ENCODE measurements at places on chromosomes 5 and 9.

DNA sequence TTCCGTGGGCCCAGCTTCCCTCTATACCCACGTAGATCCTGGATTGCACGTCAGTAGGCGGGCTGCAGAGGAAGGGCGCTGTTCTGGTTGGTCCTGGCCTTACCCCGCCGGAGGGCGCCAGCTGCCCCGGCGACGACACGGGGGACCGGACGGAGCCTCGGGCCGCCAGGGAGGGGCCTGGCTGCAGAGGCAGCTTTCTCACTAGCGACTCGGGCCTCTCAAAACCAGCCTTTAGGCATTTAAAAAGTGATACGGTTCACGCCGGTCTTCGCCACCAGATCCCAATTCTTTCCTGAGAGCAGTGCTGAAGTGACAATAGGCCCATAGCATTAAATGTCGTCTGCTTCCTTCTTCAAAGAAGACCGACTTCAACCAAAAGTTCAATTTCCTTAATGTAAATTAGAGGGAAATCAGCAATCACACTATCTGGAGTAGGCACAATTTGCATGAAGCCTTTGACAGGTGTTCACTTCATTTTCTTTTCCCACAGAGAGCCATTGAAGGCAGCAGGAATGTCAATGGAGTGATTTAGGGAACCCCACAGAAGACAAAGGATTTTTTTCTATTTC, 17.6 kb upstream of the UBE2D2 start:
- peak; percentile 52 for DNase-seq

DNA sequence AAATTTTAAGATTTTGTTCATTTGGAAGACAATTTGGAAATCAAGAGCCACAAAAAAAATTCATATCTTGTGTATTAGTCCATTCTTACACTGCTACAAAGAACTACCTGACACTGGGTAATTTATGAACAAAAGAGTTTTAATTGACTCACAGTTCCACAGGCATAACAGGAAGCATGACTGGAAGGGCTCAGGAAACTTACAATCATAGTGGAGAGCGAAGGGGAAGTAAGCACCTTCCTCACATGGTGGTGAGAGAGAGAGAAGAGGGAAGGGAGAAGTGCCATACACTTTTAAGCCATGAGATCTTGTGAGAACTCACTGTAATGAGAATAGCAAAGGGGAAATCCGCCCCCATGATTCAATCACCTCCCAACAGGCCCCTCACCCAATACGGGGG, 274.4 kb downstream of the KCNN2 start:
- DNase-seq, result no peak

GRCh38 chr5:139693676-139694364, 45.7 kb downstream of the CXXC5 start:
- no peak for DNase-seq

- peak; percentile 24 for DNase-seq
These were observed 49.0 kb downstream of the PTTG1 start for GRCh38 chr5:160470437-160471361.

- no peak for DNase-seq
These were observed 130.4 kb upstream of the POC5 start for GRCh38 chr5:75847561-75848021.

DNA sequence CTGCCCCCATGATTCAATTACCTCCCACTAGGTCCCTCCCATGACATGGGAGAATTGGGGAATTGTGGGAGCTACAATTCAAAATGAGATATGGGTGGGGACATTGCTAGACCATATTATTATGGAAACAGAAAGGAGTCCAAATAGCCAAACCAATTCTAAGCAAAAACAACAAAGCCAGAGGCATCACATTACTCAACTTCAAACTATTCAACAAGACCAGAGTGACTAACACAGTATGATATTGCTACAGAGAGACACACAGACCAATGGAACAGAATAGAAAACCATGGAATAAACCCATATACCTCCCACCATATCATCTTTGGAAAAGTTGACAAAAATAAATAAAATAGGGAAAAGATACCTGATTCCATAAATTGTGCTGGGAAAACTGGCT, 710.5 kb upstream of the CDH9 start:
- no peak for DNase-seq

GRCh38 chr5:6302075-6302474, 76.3 kb downstream of the MED10 start:
- no peak for DNase-seq

- peak; percentile 8 for DNase-seq
These were observed at the start of gene LIX1 for GRCh38 chr5:97142521-97143254. TSS of gene LIX1 (minus strand) at chr5:97142611. CDS start at chr5:97142576, 35 bp downstream.

DNA sequence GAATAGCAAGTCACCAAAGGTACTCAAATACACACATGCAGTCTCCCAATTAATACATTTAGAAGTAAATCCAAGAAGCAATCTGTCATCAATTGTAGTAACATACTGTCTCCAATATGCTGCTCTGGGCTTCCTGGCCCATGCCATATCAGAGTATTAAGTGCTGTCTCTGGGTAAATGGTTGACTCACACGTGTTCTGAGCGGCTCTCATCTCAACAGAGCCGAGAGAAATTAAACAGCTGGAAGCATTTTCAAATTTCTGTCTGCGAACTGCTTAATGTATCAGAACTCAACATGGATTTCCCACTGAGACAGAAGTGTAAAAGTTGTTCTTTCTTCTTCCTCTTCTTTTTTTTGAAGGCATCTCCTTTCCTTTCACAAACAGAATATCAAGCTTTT, 247.3 kb upstream of the TAS2R1 start:
- no peak for DNase-seq

GRCh38 chr5:177264178-177264577, 39.3 kb downstream of the RAB24 start:
- no peak for DNase-seq

DNA sequence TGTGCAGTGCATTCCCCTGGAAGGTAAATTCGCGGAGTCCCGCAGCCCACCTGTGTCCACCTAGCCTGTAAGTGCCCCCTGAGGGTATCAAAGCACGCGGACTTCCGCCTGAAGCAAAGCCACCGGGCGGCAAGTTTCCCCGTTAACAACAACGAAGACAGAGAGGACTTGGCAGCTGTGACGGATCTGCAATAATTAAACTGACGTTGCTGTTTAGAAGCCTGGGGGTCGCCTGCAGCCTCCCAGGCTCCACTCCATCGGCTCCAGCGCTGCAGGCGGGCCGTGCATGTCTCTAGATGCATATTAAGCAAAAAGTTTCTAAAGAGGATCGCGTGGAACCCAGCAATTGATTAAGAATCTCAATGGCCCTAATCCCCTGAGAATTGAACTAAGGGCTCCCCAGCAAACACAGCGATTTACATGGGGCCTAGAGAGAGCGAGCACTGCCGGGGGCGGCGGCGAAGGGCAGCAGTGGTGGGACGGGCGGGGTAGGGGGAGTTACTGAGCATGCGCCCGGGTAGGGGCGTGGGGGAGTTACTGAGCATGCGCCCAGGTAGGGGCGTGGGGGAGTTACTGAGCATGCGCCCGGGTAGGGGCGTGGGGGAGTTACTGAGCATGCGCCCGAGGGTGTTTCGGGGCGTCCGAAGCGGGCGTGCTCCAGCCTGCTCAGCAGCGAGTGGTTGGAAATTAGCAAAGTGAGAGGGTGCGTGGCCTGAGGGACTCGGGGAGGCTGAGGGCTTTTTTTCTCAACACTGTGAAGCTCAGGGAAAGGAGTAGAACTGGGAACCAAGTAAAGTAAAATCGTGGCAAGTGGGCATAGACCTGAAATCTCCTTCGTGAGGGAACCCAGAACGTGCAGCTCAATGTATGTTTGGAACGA, 255.2 kb downstream of the DOCK8 start:
- DNase-seq, result peak; percentile 95

- DNase-seq, result no peak
These were observed 138.4 kb downstream of the ASTN2 start for GRCh38 chr9:117276444-117276843.

DNA sequence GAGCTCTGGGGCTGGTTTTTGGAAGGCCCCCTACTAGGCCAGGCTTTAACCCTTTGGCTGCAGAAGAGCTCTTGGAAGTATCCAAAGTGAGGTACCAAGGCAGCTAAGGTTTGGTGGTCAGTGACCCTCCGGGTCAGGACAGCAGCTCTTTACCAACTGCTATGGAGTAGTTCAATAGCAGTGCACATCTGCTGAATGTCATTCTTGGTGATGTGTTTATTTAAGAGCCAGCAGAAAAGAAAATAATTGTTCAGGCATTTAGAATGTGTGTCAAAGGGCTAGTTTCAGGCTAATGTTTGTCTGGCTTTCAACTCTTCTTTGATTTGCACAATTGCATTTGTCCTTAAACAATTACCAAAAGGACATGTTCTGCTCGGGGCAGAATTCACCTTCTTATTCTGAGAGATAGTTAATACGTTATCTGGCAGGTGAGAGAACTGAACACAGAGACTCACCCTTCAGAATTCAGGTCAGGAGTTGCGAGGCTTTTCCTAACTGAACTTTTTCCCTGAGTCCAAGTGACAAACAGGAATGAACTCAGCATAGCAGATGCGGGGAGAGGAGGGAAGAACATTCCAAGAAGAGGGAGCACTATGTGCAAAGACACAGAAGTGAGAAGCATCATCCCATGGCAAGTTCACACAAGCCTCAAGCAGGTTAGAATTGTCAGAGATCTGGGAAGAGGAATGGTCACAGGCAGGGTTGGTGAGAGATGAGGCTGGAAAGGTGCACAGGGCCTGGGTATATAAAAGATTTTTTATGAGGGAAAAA, 556.7 kb upstream of the TLE4 start:
- no peak for DNase-seq

- DNase-seq, result no peak
These were observed 100.4 kb downstream of the SGCD start for GRCh38 chr5:156427315-156427714.

- no peak for DNase-seq
These were observed 72.6 kb downstream of the ENTREP1 start for GRCh38 chr9:69397384-69398214.

GRCh38 chr9:121439711-121440664, 59.7 kb downstream of the GGTA1 start:
- no peak for DNase-seq

DNA sequence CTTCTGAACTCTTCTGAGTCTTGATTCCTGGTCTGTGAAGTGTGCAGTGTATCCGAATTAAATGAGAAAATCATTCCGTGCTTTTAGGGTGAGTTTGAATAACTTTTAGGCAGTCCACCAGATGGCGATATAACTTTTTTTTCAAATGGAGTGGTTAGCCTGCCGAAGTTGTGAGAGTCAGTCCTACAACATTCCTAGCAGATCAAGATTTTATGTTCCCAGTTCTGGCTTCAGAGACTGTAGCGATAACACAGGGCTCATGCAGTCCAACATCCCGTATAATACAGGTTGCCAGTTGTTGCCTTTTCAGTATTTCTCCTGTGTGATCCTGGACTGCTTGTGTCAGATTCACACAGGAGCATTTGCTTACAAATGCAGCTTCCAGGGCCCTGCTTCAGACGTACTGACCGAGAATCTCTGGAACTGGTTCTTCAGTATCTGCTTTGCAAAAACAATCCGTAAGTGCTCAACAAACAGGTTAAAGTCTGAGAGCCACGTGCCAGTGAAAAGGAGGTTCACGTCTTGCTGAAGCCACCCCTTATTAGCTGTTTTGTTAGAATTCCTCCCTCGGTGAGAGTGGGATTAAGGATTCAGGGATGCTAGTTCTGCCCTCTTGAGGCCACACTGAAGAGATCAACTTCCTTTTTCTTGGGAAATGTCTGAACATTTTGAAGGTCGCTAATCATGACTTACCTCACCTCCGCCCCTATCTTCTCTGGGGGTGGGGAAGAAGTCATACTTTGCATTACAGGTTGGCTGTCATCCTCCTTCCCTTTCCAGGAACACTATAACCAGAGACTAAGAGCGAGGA, 22.8 kb downstream of the SMIM3 start:
- peak; percentile 40 for DNase-seq

- no peak for DNase-seq
These were observed 356.7 kb downstream of the DIRAS2 start for GRCh38 chr9:90285946-90286345.

- no peak for DNase-seq
These were observed 69.6 kb downstream of the CSF2 start for GRCh38 chr5:132143148-132143547.

- no peak for DNase-seq
These were observed 175.0 kb downstream of the MACROH2A1 start for GRCh38 chr5:135223891-135224625.

GRCh38 chr5:126647071-126647470, 46.3 kb downstream of the PHAX start:
- no peak for DNase-seq

- no peak for DNase-seq
These were observed 121.7 kb upstream of the RGMB start for GRCh38 chr5:98651715-98652114.

DNA sequence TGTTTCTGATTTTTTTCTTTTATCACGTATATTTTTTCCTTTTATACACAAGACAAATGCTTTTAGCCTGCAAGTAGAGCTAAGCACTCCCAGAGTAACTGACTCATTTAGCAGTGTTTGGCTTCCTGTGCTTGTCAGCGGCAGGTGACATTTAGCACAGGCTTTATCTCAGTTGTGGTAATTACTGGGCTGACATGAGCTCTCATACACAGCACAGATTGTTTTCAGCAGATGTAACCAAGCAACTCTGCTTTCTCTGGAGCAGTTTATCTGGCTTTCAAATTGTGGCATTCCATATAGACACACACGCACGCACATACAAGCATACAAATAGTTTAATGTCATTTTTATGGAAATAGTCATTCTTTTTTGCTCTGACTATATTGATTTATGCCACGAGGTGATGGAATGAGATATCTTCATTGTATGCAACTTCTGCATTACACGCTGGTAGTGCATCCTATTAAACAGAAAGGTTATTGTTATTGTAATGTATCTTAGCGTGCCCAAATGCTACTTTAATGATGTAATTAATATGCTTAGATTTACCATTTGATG, 379.0 kb upstream of the GRAMD2B start:
- no peak for DNase-seq

DNA sequence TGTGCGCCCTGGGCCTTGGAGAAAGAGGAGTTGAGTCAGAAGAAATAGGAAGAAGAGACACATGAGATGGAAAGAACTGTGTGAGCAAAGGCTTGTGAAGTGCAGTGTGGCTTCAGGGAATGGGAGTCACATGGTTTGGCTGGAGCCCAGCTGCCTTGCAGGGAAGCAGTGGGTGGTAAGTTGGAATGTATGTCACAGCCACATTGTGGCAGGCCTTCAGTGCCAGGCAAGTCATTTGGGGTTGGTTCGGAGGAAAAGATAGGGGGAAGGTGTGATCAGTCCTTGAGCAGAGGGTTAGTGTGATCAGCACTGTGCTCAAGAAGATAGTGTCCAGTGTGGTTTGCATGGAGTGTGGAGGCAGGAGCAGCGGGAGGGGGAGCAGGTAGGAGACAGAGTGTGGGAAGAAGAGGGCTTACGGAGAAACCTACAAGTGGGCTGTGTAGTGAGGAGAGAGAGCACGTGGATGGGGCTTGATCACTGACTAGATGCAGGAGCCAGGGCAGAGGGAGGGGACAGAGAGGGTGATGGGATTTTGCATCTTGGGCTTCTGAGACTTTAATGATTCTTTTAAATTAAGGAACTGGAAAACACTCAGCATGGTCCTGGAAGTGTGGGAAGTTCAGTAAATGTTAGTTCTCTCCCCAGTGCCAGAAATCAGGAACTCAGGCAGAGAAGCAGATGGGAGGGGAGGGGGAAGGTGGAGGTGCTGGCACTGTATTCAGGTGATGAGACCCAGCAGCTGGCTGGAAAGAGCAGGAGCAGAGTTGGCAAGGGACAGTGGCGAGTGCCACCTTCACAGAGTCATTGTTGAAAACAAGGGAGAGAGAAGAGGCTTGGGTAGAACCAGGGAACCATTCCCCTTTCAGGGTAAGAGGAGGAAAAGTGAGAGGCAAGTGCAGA, 46.6 kb downstream of the ARHGAP26 start:
- no peak for DNase-seq

Data from CD4-positive, alpha-beta T cell treated with Interleukin-6 at 100 ng/mL for 8 hours (primary cell).